Stimulated activated CD4-positive, alpha-beta T cell treated with anti-CD3 and anti-CD28 coated beads, Interleukin-12 subunit alpha, Interleukin-12 subunit beta, amount 100 ng/mL, for 48 hours (primary cell): ENCODE measurements at places on chromosomes 12 and 14.

GRCh38 chr14:68584786-68585185, 208.1 kb downstream of the ZFP36L1 start:
- no peak for DNase-seq

DNA sequence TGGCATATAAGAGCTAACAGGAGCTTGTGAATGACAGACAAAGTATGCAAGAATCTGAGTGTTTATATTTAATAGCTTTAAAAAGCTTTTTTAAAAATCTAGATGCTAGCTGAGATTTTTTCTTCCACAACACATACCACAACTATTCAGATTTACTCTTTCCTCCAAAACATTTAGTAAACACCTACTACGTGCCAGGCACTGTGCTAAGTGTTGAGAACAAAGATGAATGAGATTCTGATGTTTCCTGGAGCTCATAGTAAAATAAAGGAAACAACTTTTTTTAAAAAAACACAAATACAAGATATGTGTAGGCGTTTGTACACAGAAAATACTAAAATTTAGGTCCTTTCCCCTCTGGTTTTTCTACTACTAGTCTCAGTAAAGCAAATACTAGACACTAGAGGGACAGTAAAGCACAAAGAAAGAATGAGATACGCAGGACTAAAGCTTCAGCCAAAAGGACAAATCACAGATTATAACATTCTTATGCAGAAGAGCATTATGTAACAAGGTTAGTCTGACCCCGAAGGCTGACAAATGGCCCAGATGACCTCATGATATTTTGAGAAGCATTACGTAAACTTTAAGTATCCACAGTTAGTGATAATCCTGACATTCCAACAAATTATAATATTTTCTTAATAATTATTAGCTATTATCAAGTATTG, 78.6 kb upstream of the PAWR start:
- no peak for DNase-seq

- no peak for DNase-seq
Observed at GRCh38 chr12:110744151-110744571, 1.5 kb upstream of the PPP1CC start.

GRCh38 chr12:15644700-15645099, 144.5 kb downstream of the EPS8 start:
- DNase-seq: no peak
